Stimulated activated CD4-positive, alpha-beta T cell treated with anti-CD3 and anti-CD28 coated beads, Interleukin-15, amount 100 ng/mL, for 1 hour (primary cell): ENCODE measurements at places on chromosomes 3 and 15.

DNA sequence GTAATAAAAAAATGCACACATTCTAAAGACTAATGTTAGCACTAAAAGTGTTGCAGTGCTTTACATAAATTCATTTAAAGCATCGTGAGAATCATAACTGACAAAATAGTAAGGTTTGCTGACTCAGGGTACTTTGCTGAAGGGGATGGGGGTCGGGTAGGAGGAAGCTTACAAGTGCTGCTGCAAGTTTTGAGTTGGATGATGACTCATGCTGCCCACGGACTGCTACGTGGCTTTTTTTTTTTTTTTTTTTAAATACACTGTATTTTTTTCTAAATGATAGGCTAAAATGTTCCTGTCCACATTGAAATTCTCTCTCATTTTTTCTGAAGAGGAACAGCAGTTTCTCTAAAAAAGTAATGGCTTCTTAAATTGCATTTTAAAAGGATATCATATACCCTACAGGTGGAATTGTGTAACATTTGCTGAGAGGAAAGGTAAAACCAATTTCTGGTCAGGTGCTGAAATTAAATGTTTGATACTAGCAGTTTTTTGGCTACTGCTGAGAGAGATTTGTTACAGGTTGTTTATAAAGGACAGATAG lies 2.2 kb downstream of the MAPK6 start:
- DNase-seq, result peak; percentile 39

- no peak for DNase-seq
Measured at GRCh38 chr15:49863431-49864224, 242.8 kb downstream of the DTWD1 start.

- no peak for DNase-seq
Measured at GRCh38 chr3:143973259-143974021, 1.8 kb downstream of the DIPK2A start.

GRCh38 chr3:16329036-16329825 lies 64.2 kb downstream of the OXNAD1 start:
- no peak for DNase-seq

GRCh38 chr3:118683636-118684035 lies 351.0 kb downstream of the IGSF11 start:
- no peak for DNase-seq

- DNase-seq, result no peak
Measured at GRCh38 chr3:40869939-40870338, 329.4 kb upstream of the CTNNB1 start.

- DNase-seq, result no peak
Measured at GRCh38 chr3:135915206-135915605, 50.3 kb upstream of the PPP2R3A start.

- no peak for DNase-seq
Measured at GRCh38 chr15:72086010-72086697, 31.8 kb downstream of the MYO9A start.

GRCh38 chr15:35358824-35359223 lies 187.1 kb downstream of the DPH6 start:
- no peak for DNase-seq

DNA sequence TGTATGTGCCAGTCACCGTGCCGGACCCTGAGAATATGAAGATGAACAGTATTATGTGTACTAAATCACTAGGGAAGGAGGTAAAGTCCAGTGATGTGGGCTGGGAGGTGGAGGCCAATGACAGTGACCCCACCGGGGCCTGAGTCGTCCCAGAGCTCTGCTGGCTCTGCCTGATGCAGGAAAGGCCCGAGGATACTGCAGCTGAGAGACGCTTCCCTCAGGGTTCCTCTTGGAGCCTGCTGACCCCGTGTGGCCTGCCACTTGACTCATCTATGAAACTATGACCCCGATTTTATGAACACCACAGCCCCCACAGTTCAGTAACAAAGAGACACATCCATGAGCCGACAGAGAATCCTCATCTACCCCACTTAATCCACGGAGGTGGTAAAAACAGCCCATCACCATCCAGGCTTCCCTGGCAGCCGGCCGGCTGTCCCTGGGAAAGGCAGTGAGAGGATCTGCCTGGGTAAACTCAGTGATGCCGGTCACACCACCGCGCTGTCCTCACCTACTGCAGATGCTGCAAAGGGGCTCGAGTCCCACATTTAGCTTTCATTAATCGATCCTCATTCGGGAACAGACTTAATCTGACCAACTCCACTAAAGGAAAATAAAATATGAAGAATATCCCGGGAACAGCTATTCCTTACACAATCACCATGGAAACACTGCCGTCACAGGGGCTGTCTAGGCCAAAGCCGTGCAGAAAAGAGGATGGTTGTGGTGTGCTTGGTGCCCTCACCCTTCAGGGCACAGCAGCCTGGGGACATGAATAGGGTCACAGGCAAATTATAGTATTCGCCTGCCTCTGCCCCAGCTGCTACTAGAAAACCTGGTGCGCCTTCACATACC lies 82.9 kb downstream of the ARRDC4 start:
- no peak for DNase-seq

GRCh38 chr15:27176785-27177406 lies 205.9 kb downstream of the GABRG3 start:
- DNase-seq, result no peak

DNA sequence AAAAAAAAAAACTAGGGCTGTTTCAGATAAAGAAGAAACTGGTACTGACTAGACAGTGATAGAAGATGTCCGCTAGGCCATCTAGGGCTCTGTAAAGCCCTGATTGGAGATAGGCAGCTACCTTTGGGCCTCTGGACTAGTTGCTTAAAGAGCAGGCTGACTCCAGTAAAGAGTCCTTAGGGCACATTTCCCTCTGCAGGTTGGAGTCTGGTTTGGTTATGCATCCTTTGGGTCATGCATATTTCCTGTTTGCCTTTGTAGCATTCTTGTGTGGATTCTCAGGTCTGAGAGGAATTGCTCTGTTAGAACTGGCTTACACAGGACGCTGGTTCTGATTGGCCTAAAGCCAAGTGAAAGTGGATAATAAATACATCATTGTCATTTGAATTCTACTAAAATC lies 165.5 kb upstream of the LRRN1 start:
- no peak for DNase-seq

GRCh38 chr3:131708241-131708640 lies 205.5 kb upstream of the MRPL3 start:
- DNase-seq, result no peak

DNA sequence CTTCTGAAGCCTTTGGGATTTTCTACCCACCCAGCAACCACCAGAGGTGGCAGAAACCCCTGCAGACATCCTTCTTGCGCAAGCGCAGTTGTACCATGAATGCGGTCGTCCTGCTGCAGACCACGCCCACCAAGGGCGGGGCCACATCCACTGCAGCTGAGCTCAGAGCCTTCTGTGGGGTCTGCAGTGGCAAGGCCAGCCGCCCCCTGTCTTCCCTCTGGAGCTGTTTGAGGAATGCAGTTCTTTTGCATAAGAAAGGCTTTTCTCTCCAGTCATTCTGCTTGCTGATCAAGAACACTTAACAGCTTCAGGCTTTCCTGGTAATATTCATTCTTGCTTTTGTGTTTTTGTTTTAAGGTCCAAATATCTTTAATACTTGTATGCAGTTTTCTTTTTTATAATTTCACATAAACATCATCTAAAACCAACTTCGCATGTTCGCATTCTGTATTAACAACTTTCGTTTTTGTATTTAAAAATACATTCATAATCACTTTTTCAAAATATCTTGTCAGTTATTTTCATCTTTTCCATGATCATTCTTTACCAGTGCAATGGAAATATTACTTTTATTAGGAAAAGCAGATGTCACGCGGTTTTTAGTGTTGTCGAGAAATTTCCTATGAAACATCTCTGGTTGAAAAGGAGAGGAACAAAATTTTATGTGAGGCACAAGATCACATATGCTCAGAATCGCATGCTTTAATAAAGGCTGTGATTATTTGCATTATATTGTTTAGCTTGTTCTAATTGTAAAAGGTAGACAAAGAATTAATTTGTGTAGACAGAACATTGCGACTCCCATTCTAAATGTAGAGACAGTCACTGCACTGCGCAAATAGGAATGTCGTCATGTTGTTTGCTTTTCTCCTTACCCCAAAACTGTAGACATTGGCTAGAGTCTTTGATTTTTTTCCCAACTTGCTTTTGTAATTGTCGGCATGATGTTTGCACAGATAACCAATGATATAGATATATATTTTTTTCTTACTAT lies 98.1 kb upstream of the SNRPN start:
- DNase-seq, result no peak

- no peak for DNase-seq
Measured at GRCh38 chr3:66115858-66116654, 77.3 kb upstream of the MAGI1 start.

DNA sequence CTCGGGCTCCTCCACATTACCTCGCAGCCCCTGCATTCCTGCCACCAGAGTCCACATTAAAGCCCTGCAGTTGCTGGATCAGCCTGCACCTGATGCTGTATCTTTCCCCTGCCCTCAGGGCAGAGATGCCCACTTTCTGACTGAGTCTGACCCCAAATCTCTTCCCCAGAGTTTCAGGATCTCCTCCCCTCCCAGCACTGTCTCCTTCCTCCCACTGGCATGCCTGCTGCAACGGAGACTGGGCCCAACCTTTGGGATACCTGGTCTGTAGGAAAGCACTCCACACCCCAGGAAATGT lies 20.6 kb upstream of the GP9 start:
- no peak for DNase-seq

DNA sequence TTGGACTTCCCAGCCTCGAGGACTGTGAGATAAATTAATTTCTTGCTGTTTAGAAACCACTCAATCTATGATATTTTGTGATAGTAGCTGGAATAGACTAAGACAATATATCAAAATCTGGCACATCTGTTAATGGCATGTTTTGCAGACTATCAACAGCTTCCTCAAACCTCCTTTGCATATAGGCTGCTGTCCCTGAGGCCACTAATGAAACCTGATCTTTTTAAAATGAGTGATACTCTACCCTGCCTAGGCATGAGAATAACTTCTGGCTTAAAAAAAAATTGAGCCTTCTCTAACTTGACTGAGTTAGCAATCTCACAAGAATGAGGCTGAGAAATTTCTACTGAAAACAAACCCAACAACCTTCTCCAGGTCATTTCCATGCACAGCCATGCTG lies 176.0 kb upstream of the CRBN start:
- no peak for DNase-seq

DNA sequence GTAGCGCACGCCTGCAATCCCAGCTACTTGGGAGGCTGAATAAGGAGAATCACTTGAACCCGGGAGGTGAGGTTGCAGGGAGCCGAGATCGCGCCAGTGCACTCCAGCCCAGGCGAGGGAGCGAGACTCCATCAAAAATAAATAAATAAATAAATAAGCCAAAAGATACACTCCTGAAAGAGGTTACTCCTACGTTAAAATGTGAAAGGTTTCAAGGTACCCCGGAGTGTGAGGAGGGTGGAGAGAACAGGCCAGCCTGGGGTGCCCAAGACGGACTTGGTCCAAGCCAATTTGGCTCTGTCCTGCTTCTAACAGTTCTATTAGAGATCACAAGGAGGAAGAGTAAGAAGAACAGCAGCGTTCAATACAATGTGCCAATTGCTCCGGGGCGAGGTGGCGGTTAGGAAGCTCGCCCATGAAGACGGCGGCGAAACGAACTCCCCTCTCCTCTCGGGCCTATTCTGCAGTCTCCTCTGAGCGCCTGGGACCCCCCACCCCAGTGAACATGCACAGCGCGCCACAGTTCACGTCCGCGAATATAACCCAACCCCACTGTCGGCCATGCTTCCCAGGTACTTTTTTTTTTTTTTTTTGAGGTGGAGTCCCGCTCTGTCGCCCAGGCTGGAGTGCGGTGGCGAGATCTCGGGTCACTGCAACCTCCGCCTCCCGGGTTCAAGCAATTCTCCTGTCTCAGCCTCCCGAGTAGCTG lies 942 bp downstream of the ELP6 start:
- no peak for DNase-seq

DNA sequence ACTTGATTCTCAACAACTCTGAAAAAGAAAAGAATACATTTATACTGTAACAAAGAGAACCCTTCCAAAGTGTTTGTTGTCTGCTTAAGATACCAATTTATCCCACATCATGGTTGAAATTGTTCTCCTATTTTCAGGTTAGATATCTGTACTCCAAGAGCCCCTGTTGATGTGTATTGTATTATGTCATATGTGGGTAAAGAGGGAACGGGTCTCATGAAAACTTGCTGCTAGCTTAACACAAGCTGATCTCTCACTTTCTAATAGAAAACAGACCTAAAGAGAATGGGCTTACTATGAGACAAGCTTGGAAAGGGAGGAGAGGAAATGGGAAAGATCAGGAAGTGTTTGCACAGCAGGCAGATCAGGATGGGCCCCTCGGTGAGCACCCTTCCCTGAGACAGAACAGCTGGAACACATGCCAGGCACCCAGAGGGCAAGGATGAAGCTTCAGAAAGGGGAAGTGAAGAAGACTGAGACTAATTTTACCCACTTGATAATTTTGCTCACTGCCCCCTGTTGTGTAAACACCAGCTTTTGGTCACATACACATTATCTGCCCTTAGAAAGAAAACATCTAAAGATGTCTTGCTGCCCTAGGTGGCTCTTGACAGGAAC lies 747.9 kb upstream of the CCDC54 start:
- no peak for DNase-seq

DNA sequence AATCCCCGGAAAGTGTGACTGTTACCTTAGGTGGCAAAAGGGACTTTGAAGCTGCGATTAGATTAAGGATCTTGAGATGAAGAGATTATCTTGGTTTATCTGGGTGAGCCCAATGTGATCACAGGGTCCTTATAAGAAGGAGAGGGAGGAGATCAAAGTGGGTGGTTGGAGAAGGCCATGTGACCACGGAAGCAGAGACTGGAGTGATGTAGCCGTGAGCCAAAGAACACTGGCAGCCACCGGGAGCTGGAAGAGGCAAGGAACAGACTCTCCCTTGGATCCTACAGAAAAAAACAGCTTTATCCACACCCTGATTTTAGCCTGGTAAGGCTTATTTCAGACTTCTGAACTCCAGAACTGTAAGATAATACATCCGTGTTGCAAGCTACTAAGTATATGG lies 29.9 kb downstream of the CRABP1 start:
- no peak for DNase-seq

DNA sequence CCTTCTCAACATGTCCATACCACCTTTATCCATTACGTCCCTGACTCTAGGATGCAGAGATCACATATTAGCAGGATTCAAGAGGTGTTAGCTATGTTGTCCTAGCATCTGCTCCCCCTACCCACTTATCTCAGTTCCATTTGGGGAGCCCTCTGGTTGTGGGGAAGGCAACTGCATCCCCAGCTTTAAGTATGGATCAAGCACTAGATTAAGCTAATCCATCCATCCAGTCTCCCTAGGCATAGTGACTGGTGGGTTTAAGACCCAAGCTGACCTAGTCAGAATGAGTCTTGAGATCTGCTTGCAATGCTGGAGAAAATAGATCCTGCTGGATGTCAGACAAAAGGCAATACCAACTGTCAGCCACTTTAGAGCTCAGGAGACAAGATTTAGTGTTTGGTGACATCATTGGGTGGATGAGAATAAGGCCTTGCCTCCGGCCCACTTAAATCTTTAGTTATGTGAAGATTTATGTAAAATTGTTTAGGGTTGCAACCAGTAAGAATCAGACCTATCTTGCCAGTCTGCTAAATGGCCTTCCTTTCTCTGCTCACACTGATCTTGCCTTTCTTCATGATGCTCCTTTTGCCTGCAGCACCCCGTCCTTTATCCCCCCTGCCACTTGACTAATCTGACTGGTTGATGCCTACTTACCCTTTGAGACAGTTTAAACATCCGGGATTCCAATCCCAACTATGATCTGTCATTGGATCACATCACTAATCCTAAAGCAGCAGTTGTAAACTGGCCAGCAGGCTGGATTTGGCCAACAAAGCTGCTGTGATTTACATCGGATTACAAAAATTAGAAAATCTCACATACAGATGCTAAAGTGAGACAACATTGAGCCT lies 2.1 kb upstream of the ISY1 start:
- DNase-seq, result no peak
